ENCODE measurements at places on chromosomes 13 and 19.

DNA sequence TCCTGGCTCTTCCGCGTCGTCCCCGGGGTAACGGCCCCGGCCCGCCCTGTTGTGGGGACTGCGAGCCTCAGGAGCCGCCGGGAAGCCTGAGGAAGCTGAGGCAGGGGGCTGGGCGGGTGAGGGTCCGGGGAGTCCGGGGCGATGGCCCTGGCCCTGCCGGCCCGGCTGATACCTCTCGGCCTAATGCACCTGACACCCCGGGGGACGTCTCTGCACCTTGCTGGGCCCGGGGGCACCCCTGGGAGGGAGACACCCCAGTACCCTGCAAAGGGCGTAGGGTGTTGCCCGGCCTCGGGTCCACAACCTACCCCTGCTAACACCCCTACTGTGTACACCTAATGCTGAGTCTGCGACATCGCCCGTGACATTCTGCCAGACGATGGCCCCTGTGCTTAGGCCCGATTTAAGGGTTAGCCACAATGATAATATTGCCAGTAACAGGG is 410 bp downstream of the PIN1 start:
- H3K27ac ChIP-seq, result no peak overlapping the region
- H3K4me3 ChIP-seq, result peak overlapping the region; percentile 92
- no peaks in the 10 kb centered on the region for H3K27me3 ChIP-seq
- peaks cover 30% of the 10 kb centered on the region for H3K4me1 ChIP-seq
- H3K36me3 ChIP-seq, result no peaks in the 10 kb centered on the region
- no peak for DNase-seq

DNA sequence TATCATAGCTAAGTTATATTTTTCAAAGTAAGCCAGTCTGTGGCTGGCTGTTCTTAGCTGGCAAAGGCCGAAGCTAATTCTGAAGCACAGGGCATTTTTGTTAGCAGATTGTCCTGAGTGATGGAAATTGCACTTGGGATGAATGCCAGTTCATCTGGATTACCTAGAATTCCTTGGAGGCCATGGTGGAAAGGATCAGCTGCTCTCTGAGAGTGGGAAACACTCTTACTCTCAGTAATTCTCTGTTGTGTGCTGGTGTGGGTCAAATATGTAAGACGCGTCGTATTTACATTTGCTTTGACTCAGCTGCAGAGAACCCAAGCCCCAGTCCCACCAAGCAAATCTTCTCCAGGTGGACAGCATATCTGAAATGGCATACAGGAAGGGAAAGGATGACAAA is 60.7 kb upstream of the C1QTNF9B start:
- no peak for DNase-seq
- H3K4me3 ChIP-seq, result no peak overlapping the region
- no peaks in the 10 kb centered on the region for H3K4me1 ChIP-seq
- peaks cover 12% of the 10 kb centered on the region for H3K27me3 ChIP-seq

DNA sequence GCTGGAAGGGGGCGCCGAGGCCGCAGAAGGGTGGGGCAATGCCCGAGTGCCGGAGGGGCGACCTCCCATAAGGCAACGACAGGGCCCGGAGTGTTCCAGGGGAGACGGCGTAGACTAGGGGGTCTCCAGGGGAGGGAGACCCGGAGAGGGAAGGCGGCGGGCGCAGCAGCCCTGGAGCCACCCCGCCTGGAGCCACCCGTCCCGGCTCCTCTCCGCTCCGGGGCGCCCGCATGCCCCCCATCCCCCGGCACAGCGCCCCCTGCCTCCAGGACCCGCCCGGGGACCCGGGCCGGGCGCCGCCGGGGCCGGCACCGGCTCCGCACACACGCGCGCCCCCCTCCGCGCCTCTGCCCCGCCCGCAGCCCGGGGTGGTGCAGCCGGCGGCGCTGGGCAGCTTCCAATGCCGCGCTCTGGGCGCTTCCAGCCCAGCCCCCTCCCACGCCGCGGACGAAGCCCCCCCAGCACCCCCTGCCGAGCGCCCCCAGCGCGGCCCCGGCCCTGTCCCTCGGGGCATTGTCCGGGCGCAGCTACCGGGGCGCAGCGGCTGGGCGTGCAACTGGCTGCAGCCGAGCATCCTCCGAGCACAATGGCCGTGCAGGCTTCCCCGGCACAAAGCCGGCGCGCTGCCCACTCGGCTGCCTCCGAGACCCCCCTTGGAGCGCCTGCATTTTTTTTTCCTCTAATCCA is 519 bp downstream of the PTPRS start:
- H3K27ac ChIP-seq, result no peak overlapping the region
- peaks cover 44% of the 10 kb centered on the region for H3K27me3 ChIP-seq
- H3K4me3 ChIP-seq, result peak overlapping the region; percentile 75
- no peaks in the 10 kb centered on the region for H3K36me3 ChIP-seq

DNA sequence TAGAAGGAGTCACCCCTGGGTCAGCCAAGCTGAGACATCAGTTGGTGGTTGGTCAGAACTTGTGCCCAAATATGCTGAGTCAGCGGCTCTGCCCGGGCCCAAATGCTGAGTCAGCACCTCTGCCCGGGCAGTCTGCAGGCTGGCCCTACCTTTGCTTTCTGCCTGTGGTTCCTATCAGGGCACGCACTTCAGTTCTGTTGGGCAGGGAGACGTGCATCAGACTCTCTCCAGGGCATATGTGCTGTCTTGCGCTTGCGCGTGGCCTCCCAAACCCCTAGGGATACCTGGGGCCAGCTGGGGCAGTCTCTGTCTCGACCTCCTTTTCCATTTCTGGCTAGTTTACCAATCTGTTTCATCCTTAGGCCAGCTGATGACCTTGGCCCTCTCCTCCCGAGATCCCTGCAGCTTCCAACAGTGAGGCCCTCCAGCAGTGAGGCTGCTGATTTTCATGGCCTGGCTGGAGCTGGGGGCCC is 24.4 kb upstream of the LDLR start:
- peaks cover 5% of the 10 kb centered on the region for H3K36me3 ChIP-seq
- no peaks in the 10 kb centered on the region for H3K27me3 ChIP-seq
- no peak overlapping the region for H3K27ac ChIP-seq

DNA sequence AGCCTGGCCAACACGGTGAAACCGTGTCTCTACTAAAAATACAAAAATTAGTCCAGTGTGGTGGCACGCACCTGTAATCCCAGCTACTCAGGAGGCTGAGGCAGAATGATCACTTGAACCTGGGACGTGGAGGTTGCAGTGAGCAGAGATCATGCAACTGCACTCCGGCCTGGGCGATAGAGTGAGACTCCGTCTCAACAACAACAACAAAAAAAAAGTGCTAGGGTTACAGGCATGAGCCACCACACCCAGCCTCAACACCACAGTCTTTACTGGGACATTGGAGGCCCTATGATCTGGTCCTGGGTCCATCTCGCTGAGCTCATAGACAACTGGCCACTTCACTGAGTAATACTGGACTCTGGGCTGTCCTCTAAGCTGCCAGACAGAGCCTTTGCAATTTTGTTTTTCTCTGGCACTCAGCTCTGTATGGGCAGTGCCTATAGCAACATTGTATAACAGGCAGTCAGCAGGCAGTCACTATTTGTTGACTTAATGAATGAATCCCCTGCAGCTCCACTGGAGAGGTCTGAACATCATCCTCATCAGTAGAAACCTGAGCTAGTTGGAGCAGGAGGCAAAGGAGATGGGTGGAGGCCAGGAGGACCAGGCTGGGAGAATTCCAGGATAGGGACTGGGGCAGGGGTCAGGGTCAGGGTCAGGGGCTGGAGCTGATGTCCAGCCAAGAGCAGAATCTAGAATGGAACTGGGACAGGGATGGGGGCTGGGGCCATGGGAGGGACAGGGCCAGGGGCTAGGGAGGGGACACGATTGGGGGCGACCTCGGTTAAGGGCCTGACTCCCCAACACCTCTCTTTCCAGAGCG is 8.1 kb downstream of the BLOC1S3 start:
- peaks cover 19% of the 10 kb centered on the region for H3K4me1 ChIP-seq
- no peak overlapping the region for H3K4me3 ChIP-seq
- DNase-seq, result no peak
- no peak overlapping the region for H3K27ac ChIP-seq
- H3K27me3 ChIP-seq, result no peaks in the 10 kb centered on the region

- H3K4me1 ChIP-seq, result peaks cover 6% of the 10 kb centered on the region
- no peak overlapping the region for H3K4me3 ChIP-seq
- no peak overlapping the region for H3K27ac ChIP-seq
- peaks cover 86% of the 10 kb centered on the region for H3K27me3 ChIP-seq
- DNase-seq, result no peak
These were observed 752 bp upstream of the HAS1 start for GRCh38 chr19:51724543-51724942.

- no peaks in the 10 kb centered on the region for H3K36me3 ChIP-seq
- H3K27ac ChIP-seq, result no peak overlapping the region
- no peaks in the 10 kb centered on the region for H3K27me3 ChIP-seq
- no peak overlapping the region for H3K4me3 ChIP-seq
These were observed 73.4 kb downstream of the CBY2 start for GRCh38 chr13:45775401-45775963.

DNA sequence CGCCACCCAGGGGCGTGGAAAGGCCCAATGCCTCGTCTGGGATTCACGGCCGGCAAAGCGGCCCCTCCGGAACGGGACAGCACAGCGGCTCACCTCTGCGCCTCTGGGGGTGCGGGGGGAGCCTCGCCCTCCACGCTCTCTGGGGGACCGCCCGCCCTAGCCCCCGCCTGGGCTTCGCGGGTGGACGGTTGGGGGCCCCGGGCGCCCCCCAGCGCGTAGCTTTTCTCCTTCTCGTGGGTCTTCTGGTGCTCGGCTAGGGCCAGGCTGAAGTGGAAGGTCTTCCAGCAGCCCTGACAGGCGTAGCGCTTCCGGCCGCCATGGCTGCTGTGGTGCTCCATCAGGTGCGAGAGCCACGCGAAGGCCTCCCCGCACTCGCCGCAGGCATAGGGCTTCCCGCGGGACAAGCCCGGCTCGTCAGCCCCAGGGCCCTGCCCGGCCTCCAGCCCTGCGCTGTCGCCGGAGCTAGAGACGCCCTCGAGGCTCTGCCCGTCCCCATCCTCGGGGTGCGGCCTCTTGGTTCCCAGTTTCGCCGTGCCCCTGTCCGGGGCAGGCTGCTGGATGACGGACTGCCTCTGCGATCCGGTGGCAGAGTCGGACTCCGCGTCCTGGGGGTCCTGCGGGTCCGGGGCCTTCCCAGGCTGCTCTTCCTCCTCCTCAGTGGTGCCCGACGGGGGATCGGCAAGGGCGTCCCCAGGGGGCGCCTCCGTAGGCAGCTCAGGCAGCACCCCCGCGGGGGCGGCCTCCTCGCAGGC is 13.3 kb downstream of the ZSCAN18 start:
- H3K4me1 ChIP-seq, result no peaks in the 10 kb centered on the region
- H3K36me3 ChIP-seq, result peaks cover 16% of the 10 kb centered on the region
- no peaks in the 10 kb centered on the region for H3K27me3 ChIP-seq
- no peak overlapping the region for H3K27ac ChIP-seq
- no peak overlapping the region for H3K4me3 ChIP-seq
- DNase-seq, result no peak

GRCh38 chr19:6412447-6413091 is 12.0 kb downstream of the KHSRP start:
- no peak overlapping the region for H3K4me3 ChIP-seq
- no peaks in the 10 kb centered on the region for H3K36me3 ChIP-seq
- DNase-seq, result peak; percentile 68
- H3K4me1 ChIP-seq, result no peaks in the 10 kb centered on the region

DNA sequence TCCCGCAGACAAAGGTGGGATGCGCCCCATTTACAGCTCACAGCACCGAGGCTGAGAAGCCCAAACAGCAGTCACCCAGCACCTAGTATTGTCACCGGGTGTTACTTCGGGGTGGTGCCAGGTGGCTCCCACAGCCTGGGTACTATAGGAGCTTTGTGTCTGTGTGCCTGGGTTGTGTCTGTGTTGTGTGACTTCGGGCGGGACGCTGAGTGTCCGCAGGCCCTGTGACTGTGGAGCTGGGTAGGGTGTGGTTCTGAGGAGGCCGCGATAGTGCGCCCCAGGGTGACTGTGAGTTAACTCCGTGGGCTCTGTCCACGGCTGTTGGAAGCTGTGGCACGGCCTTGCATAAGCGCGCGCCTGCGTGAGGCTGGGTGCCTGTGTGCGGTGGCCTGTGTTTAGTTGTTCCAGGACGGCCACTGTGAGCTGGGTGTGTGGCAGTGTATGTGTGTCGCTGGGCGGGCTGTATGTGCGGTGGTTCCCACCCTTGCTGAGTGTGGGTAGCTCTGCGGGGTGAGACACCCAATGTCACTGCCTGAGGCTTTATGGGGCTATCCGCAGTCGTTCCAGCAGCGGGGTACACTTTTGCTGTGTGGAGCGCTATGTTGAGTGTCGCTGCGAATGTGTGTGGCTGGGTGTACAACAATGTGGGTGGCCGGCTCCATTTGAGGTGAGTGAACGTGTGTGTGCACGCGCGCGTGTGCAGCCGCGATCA is 559 bp upstream of the SSBP4 start:
- peak overlapping the region; percentile 82 for H3K27ac ChIP-seq
- peaks cover 9% of the 10 kb centered on the region for H3K27me3 ChIP-seq
- no peak for DNase-seq

DNA sequence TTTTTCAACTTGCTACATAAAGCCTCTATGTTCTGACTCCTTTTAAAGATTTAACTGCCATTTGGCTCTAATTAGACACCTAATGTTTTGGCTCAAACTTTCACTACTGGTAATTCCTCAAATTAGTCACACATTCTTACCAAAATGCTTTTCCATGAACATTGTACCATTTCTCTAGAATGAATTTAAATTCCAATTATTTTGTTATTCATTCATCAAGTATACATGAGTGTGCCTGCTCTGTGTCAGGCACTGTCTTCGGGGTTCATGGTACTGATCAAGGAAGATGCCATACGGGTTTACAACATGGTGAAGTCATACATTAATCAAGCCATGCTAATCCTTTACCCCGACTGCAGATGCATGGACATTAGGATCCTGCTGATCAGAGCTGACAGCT is 69.1 kb upstream of the POSTN start:
- H3K27ac ChIP-seq, result no peak overlapping the region
- no peak overlapping the region for H3K4me3 ChIP-seq
- no peak for DNase-seq
- H3K27me3 ChIP-seq, result no peaks in the 10 kb centered on the region

All from naive thymus-derived CD8-positive, alpha-beta T cell (primary cell).